Activated CD4-positive, alpha-beta T cell treated with anti-CD3 and anti-CD28 coated beads for 24 hours (primary cell): ENCODE measurements at places on chromosomes 5 and 9.

DNA sequence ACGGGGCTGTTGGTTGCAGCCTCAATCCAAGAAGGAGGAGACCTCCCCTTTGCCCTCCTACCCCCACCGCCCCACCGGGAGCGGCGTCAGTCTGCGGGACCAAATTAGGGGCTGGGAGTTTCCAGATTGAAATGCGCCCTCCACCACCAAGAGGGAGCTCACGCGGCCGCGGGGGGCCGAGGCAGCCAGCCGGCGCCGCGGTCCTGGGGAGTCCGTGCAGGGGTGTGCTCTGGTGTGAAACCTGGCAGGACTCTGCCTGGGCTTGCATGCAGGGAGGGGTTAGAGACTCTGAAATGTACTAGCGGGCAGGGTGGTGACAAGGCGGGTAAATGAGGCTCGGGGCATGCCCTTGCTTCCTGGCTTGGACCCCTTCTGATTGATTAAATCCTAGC lies 989 bp upstream of the FBN2 start:
- DNase-seq, result no peak

GRCh38 chr9:34370970-34371880 lies 5.5 kb downstream of the MYORG start:
- DNase-seq, result no peak

- DNase-seq, result no peak
These were observed 131.0 kb downstream of the PBX3 start for GRCh38 chr9:125878164-125878631.

DNA sequence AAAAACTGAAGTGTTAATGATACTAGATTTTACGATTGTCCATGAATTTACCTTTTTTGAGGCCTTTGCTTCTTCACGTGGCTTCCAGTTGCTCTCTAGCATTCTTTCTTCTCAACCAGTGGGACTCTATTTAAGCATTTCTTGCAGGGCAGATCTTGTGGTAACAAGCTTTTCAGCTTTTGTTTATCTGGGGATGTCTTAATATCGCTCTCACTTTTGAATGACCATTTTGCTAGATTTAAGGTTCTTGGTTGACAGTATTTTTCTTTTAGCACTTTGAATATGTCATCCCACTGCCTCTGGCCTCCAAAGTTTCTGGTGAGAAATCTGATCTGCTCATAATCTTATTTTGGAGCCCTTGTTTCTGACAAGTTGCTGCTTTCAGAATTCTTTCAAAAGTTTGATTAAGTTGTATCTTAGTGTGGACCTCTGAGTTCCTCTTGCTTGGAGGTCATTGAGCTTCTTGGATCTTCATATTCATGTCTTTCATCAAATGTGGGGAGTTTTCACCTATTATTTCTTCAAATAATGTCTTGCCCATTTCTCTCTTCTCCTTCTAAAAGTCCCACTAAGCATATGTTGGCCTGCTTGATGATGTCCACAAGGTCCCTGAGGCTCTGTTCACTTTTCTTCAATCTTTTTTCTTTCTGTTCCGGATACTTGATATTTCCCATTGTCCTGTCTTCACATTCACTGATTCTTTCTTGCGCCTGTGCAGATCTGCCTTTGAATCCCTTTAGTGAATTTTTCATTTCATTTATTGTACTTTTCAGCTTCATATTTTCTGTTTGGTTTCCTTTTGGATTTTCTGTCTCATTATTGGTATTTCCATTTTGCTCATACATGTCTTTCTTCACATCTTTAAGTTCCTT lies 8.8 kb downstream of the EXOC3 start:
- no peak for DNase-seq

- DNase-seq, result no peak
These were observed 7.7 kb upstream of the MATR3 start for GRCh38 chr5:139285651-139286392.

- DNase-seq, result no peak
These were observed 65.6 kb downstream of the POU5F2 start for GRCh38 chr5:93675460-93676450.

DNA sequence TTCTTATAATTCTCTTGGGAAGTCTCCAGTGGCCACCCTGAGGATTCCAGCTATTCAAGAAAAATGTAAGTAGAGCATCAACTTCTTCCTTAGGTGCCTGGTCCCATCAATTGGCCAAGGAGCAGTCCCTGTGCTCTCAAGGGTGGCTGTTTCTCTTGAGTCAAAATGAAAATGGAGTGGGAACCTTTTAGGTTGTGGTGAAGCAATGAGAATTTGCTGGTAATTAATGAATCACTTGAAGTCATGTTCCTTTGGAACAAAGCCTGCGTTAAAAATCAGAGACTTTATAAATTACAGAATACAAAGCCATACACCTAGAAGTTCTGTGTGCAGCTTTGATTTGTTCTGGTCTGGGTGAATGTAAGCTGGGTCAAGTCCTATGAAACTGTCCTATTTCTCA lies 48.9 kb downstream of the IL31RA start:
- DNase-seq, result no peak

GRCh38 chr5:139664086-139664693 lies 16.0 kb downstream of the CXXC5 start:
- no peak for DNase-seq

- DNase-seq, result no peak
These were observed 66.7 kb downstream of the MRPL36 start for GRCh38 chr5:1732945-1733344.

DNA sequence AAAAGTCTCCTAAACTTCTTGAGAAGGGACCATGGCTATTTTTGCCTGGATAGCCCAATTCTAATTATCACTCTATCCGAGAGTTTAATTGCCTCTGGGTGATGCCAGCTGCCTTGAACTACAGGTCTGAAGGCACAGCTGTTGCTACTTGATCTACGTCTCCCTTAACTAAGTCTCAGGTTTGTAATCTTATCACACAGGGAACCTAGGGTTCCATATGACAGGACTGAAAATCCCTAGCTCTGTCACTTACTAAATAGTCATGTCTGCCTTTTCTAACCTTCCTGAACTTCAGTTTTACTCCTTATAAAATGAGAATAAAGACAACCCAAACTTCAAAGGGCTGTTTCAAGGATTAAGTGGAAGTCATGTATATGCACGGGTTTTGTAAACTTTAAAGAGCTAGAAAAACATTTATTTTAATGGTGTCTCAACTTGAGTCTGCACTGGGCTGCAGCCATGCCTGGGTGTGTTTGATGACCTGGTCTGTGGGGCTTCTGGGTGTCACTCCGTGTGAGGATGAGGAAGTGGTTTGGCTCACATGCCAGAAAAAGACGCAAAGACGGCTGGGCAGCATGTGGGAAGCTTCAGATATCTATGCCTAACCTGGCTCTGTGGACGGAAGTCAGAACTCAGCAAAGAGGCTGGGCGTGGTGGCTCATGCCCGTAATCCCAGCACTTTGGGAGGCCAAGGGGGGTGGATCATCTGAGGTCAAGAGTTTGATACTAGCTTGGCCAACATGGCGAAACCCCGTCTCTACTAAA lies 129.3 kb upstream of the SLC44A1 start:
- peak; percentile 4 for DNase-seq

DNA sequence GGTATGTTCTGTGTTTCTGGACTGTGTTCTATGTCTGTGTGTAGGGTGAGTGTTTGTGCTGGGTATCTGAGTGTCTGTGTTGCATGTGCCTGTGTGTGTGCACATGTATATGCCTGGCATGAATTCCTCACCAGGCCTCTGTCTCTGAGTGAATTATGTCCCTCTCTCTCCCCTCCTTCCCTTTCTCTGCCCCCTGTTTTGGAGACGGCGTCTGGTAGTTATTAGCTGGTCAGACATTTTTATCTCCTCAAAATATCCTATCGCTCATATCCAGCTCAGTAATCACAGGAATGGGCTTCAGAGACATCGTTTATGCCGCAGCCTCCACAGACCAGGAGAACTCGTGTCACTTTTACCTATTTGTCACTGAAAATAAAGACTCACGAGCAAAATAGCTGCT lies 483.2 kb upstream of the BRINP1 start:
- DNase-seq, result no peak

GRCh38 chr5:168651648-168652047 lies 72.5 kb upstream of the PANK3 start:
- DNase-seq, result no peak

- DNase-seq, result no peak
These were observed 2.8 kb downstream of the MEF2C start for GRCh38 chr5:88880201-88880600.

GRCh38 chr5:56696900-56697299 lies 118.4 kb upstream of the MAP3K1 start:
- DNase-seq, result no peak

DNA sequence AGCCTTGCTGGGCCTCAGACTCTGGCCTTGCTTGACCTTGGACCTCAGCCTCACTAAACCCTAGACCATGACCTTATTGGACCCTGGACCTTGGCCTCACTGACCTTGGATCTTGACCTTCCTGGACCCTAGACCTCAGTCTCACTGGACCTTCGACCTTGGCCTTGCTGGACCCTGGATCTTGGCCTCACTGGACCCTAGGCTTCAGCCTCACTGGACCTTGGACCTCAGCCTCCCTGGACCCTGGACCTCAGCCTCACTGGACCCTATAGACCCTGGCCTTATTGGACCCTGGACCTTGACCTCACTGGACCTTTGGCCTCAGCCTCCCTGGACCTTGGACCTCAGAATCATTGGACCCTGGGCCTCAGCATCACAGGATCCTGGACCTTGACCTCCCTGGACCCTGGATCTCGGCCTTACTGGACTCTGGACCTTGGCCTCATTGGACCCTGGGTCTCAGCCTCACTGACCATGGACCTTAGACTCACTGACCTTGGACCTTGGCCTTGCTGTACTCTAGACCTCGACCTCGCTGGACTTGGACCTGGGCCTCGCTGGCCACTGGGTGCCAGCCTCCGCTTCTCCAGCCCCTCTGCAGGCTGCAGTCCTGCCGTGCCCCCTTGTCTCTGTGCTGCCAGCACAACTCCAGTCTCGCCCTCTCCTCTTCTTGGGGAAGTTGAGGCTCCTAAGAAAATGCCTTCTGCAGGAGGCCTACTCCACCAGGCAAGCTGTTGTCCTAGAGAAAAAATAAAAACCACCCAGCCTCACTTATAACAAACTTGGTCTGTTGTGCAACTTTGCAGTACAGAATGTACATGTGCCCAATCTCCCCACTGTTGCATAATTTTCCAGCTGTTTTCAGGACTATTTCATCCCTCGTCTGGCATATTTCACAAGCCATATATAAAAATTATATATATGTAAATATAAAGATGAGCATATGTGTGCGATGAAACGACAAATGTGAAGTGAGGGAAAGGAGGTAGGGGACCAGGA lies 11.0 kb upstream of the ADAMTS2 start:
- DNase-seq, result no peak

GRCh38 chr5:38500573-38501260 lies 55.7 kb downstream of the LIFR start:
- no peak for DNase-seq

DNA sequence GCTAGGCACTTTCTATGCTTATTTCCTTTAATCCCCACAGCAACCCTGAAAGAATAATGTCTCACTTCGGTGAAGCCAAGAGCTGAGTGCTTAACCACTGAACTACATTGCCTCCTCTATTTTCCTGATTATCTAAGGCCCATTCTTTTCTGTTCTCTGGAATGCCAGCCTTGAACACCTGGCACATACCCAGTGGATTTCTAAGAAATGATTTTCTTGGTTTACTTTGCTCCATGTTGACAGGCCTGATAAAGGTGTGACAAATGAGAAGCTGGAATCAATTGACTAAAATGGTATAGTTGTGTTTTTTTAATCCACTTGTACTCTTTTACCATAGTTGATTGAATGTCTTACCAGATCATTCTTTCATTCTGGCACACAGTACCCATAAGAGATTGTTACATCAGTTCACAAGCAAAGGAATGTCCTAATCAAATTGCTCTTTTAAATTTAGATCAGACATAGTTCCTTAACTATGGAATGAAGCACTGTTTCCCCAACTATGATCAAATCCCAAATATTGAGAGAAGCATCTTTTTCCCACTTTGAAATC lies 9.0 kb upstream of the ENC1 start:
- DNase-seq, result no peak

DNA sequence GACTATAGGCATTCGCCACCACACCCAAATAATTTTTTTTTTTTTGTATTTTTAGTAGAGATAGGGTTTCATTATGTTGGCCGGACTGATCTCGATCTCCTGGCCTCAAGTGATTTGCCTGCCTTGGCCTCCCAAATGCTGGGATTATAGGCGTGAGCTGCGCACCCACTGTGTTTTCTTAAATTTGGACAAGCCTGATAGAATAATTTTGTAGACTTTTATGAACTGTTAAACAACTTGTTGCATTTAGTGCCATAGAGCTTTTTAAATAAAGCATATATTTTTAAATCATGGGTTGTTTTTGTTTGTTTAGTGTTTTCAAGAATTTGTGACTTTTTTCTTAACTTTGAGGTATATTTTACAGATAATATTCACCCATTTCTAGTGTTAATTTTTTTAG lies 4.8 kb downstream of the PHAX start:
- DNase-seq, result no peak

GRCh38 chr5:56402266-56403220 lies 169.4 kb upstream of the ANKRD55 start:
- no peak for DNase-seq

- no peak for DNase-seq
These were observed 80.9 kb downstream of the HMHB1 start for GRCh38 chr5:143892908-143893307.

- DNase-seq, result no peak
These were observed 26.2 kb upstream of the APC start for GRCh38 chr5:112711436-112711835.

DNA sequence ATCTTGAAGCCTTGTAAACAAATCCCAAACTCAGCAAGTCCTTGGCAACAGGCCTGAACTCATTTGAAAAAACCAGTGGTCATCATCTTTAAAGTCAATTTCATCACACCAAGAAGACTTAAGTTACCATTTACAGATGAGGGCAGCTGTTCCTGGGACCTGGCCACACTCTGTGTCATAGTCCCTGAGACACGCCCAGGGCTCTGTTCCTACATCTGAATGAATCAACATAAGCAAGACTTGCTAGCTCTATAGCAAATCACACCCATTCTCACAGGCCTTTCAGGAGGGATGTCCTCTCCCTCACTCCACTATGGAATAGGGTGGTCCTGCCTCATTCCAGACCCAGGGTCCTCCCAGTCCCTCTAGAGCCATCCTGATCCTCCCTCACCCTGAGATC lies 142.8 kb downstream of the NSG2 start:
- no peak for DNase-seq

DNA sequence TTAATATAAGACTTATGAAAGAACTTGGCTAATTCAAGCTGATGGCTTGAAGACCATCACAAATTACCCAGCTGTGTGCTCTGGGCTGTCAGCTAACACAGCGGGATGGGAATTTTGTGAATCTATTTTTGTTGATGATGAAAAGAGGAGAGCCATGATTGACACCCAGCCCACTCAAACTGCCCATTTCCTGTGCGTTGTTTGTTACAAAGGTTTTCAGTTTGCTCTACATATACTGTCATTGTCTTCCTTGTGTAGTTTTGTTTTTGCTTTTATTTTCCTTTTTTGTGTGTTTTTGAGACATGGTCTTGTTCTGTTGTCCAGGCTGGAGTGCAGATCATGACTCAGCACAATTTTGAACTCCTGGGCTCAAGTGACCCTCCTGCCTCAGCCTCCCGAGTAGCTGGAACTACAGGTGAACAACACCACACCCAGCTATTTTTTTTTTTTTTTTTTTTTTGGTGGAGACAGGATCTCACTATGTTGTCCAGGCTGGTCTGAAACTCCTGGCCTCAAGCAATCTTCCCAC lies 400.3 kb downstream of the ICE1 start:
- no peak for DNase-seq

- DNase-seq, result no peak
These were observed 196.6 kb upstream of the RAD23B start for GRCh38 chr9:107086460-107086859.
